ENCODE measurements at places on chromosomes 3 and 15.

- DNase-seq = no peak
These were observed 75.7 kb upstream of the GBE1 start for GRCh38 chr3:81837071-81837593.

GRCh38 chr3:117263745-117264144, 554.2 kb downstream of the TUSC7 start:
- DNase-seq = no peak

DNA sequence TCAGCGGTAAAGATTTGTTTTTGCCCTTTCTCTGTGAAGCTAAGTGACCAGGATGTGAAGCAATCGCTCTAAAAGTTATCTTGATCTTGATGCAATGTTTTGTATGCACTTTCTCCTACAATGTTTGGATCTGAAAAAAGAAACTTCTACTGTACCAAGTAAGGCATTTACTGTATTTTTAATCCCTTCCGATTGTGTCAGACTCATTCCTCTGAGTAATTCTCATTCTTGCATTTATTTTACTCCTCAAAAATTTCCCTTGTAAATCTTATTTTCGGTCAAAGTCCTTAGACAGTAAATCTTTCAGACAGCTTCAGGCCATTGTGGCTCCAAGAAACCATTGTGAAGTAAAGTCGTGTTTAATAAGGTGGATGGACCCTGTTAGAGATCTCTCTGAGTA, 141.9 kb downstream of the TP63 start:
- DNase-seq = no peak

- DNase-seq = no peak
These were observed 75.0 kb downstream of the SEMA5B start for GRCh38 chr3:122952520-122952919.

DNA sequence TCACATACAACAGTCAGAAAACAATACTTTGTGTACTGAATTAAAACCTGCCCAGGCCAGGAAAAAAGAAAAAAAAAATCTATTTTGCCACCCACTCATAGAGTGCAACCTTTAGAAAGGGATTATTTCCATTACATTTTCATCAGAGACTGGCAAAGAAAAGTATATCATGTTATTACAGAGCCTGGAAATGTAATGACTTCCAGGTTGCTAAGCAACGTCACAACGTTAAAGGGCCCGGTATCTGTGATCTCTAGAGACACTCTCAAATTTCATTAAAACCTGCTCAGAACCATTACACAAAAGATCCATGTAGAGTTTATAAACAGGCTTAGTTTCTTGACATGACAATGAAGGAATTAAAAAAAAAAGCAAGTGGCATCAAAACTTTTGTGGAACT, 170.5 kb downstream of the CTNNB1 start:
- DNase-seq = no peak

DNA sequence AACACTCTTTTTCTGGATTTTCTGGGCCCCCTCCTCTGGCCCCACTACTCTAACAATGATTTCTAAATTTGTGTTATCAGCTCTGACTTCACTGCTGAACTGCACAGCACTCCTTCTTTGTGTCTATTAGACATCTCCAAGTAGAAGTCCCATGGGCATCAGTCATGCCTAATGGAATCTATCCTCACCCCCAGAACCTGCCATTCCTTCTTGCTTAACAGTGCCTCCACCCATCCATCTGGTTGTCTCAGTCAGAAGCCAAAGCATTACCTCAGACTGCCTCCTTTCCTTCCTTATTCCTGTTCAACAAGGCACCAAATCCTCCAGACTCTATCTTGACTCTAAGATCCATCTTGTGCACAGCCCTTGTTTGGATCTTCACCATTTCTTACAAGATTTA, 36.2 kb downstream of the SSR3 start:
- DNase-seq = no peak

DNA sequence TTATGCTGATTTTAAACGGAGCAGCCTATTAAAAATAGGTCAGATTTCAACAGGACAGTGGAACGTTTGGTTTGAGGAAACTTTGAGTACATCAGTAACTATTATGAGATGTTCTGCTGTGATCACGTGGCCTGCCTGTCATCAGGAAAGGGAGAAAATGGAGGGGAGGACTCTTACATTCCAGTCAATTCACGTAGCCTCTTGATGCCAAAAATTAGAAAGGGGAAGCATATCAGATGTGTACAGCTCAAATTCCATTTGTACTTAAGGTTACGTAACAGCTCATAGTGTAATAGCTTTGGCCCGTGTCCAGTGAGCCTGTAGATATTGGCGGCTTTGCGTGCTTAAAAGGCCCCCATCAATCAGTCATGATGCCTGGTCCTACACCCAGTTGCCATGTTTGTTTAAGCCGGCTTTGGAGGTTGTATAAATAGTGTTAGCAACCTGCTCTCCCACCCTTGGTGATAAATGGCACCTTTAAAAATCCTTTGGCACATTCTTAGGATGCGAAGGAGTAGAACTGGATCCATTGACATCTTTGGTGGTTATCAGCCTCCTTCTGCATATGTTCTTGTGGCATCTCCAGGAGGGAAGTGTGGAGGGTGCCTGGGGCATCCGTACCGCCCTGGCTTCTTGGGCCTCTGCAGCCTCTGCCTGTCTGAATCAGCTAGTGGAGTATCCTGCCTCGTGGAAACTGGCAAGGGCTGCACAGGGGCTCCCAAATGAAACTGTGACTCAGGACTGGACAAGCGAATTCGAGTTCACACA, 163.9 kb downstream of the THSD4 start:
- DNase-seq = no peak
